M059J (cell line): ENCODE measurements at places on chromosomes 3 and 15.

DNA sequence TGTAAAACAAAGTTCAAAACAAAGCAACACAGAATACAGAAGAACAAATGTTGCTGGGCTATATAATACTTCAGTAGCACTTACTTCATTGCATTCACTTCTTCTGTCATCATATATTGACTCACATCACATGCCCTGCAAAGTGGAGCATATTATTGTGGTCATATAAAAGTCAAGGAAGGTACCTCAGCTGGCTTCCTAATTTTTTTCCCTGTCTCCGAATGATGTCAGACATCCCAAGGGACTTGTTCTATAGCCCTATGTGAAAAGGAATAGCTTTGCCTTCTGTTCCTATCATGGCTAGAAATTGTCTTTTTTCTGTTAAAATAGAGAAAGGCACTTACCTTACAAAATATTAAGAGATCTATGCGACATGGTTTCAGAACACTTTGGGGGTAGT lies 109.4 kb downstream of the LRTM1 start:
- peak; percentile 3 for DNase-seq

- DNase-seq, result no peak
Measured at GRCh38 chr3:56612146-56612545, 55.2 kb downstream of the CCDC66 start.

- DNase-seq, result no peak
Measured at GRCh38 chr15:36544518-36545466, 34.6 kb upstream of the CDIN1 start.

DNA sequence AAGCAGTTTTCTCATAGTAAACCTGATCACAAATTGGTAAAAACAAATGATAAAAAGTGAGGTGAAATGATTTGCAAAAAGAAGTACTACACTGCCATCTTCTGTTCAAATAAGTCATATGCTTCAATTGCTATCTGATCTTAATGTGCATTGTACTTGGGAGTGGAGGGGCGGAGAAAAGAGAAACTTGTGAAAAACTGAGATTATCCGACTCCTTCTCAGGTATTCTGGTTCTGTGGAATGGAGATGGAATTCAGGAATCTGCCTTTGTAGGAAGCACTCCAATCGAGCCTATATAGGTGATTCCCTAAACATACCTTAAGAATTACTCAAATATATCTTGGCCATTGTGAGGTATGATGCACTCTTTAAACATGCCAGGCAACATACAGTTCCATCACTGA lies 180.6 kb downstream of the CHL1 start:
- peak; percentile 4 for DNase-seq

DNA sequence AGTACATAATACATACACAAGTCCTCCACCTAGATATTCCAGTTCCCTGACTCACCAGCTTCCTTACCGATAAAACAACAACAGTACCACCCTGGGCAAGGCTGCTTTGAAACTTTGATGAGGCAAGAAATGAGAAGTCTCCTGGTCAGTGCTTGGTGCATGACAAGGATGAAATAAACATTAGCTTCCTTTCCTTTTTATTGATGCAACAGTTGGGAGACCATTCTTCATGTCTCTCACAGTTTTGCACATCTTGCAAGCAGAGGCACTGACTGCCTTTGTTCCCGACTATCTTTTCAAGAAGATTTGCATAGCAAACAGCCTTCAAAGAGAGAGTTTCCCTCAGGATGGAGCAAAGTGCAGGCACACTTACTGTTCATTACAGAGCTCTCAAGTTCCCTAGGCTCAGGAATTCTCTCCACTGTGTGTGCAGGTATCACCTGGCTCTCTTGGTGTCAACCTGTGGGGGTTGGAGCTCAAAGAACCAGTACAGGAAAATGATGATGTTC lies 65.2 kb downstream of the MYLK start:
- DNase-seq, result peak; percentile 98
